Activated CD4-positive, alpha-beta T cell treated with anti-CD3 and anti-CD28 coated beads, Interleukin-2, Interleukin-6, amounts not matched to agents 100 ng/mL and 50 ng/mL, durations not matched to agents 16 hours and 8 hours (primary cell): ENCODE measurements at places on chromosomes 6 and 20.
A peak's percentile ranks its signal among the peaks of the same experiment; 100 is the strongest.

DNA sequence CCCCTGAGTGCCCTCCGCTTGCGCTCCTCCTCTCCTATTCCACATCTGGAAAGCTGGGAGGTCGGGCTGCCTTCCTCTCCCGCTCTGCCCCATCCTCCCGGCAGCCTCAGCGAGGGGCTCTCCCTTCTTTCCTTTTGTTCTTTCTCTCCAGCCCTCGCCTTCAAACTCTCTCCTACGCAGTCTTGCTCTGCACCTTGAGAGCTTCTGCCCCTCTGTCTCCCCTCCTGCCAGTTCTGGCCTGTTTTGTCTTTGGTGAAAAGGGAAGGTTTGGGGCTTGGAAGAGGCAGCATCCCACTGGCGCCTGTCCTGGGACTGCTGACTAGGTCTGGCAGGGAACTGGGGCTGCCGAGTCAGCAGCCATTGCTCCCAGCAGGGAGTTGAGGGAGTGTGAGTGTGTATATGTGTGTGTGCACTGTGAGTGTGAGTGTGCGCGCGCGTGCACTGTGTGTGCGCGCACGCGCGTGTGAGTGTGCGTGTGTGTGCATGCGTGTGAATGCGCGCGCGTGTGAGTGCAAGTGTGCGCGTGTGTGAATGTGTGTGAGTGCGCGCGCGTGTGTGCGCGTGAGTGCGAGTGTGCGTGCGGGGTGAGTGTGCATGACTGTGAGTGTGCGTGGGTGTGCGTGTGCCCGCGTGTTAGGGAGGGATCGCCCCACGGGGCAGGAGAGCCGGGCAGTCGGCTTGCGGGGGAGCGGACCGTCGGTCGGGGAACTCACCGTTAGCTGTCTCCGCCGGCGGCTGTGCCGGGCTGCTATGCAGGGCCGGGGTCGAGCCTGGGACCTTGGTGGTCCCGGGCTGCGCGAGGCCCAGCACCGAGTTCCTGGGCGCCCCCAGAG, 523 bp downstream of the CPXM1 start:
- DNase-seq, result no peak

DNA sequence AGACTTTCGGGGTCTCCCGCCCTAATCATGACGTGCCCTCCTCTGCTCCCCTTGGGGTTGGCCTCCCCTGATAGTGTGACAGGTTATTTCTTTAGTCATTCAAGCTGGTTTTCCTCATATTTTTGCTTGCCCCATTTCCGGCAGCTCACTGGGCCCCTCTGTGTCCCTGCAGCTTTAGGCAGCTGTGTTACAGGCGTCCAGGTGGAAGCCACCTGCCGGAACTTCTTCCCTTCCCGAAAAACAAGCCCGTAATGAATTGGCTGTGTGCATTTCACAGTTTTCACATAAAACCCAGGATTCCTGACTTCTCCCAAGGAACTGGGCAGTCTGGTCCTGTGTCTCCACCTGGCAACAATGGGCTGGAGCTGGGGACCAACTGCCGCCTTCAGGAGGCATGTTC, 52.6 kb downstream of the EDN3 start:
- DNase-seq, result no peak

GRCh38 chr6:109964949-109965348, 13.2 kb upstream of the GPR6 start:
- DNase-seq, result no peak

- no peak for DNase-seq
Observed at GRCh38 chr6:12361042-12361765, 71.0 kb downstream of the EDN1 start.

GRCh38 chr20:44582311-44583025, at the start of gene PKIG:
PKIG (plus strand) TSS chr20:44582579; CDS start chr20:44614557, 31,978 bp downstream.
- no peak for DNase-seq

DNA sequence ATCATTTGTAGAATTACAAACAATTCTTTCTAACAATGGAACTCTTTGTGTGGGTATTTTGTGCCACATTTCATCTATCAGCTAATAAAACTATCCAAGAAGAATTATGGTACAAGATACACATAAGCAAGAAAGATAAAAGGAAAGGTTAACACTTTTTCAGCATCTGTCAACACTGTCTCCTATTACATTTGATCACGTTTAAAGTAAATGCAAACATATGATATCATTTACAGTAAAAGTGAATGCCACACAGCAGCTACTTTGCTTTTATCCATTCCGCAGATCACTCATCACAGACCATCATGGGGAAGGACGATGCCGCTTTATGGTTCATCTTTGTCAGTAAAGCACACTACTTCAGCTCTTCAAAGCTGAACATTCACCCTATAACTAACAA, 456.4 kb upstream of the MANEA start:
- DNase-seq, result no peak

GRCh38 chr6:114428341-114428740, 85.5 kb upstream of the HS3ST5 start:
- no peak for DNase-seq

DNA sequence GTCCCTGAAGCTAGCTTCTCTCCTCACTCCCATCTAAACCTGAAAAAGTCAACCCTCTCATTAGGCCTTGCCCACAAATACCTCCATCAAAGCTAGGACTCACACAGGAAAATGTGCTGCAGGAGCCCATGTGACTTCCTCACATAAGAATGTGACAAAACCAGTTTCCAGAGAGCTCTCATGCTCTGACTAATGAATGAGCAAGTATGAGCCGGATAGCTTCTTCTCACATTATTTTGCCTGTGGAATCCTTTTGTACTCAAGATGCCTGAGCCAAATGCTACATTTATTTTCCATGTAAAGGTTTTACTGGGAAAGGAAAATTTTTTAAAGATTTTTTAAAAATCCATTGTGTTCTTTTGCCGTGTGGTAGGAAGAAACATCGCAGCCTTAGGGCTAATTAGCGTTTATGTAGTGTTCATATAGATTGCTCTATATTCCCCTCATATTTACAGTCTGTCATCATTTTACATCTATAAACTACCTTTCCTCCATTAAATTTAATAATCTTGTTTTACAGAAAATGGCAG, 68.6 kb upstream of the CCN6 start:
- DNase-seq, result peak; percentile 68

- no peak for DNase-seq
Observed at GRCh38 chr6:91167846-91168245, 581.0 kb upstream of the MAP3K7 start.

DNA sequence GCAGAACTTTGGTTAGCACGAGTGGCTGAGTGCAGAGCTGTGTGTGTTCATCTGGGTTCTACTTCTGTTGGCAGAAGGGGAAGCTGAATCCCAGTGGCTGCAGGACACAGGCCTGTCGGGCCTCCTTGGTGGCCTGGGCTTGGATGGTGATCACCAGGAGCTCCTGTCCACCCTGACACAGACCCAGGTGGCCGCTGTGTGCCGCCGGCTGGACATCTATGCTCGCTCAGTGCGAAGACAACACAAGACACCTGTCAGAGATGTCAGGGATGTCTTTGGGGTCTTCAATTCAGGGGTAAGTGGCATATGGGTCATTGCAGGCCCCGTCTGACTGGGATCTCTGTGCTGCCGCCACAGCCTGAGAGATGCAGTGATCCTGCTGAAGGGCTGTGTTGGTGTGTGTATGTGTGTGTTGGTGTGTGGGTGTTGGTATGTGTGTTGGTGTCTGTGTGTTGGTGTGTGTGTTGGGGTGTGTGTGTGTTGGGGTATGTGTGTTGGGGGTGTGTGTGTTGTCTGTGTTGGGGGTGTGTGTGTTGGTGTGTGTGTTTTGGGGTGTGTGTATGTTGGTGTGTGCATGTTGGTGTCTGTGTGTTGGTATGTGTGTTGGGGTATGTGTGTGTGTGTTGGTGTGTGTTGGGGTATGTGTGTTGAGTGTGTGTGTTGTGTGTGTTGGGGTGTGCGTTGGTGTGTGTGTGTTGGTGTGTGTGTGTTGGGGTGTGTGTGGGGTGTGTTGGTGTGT, 25.5 kb downstream of the ARHGAP40 start:
- DNase-seq, result no peak

DNA sequence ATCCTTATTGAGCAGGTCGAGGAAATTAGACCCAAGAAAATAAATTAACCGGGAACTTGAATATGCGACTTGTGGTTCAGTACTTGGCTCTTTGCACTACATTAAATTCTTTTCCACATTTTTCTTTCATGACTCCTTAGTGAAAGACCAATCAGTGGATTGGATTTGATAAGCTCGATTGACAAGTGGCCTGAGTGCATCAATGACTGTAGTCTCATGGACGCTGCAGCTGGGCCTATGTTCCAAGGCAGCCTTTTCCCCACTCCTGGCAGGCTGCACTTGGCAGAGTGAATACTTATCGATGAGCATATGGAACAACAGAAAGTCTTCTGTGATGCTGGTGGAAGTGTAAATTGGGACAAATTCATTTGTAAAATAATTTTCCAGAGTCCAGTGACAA, 210.8 kb upstream of the EXOC2 start:
- no peak for DNase-seq

DNA sequence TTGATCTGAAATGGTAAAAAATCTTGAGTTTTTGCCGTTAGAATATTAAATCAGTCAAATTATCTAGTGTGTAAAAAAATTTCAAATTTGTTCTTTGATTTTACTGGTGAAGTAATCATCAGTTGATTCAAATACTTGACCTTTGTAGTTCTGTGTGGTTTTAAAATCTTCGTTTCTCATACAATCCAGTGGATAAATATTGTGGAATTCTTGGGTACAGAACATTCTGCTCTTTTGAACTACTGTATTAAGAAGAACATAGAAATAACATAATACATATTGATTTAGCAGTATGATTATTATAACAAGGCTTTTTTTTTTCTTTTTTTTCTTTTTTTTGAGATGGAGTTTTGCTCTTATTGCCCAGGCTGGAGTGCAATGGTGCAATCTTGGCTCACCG, 491.8 kb downstream of the CD109 start:
- DNase-seq, result no peak

DNA sequence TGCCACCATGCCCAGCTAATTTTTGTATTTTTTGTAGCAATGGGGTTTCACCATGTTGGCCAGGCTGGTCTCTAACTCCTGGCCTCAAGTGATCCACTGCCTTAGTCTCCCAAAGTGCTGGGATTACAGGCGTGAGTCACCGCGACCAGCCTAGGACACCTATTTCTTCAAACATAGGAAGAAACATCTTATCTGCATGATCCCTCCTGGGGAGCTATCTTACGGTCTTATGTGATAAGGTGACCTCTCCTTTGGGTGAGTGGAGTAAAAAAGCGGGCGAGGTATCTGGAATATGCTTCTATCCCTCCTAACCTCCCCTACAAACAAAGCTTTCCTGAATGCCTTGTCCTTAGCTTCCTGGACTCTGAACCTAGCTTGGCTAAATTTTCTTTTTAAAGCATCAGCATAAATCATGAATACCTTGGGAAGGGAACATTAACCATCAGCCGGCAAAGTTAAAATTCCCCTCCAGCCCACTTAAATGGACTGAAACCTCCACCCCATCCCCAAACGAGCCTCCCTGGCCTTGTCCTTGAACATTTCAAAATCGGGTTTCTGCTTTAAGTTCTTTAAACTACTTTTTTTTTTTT, 24.5 kb downstream of the RIPOR3 start:
- no peak for DNase-seq

- DNase-seq, result no peak
Observed at GRCh38 chr6:87918461-87918941, 129.1 kb upstream of the SPACA1 start.
